ENCODE measurements at places on chromosomes 11 and 22.
A peak's percentile ranks its signal among the peaks of the same experiment; 100 is the strongest.

DNA sequence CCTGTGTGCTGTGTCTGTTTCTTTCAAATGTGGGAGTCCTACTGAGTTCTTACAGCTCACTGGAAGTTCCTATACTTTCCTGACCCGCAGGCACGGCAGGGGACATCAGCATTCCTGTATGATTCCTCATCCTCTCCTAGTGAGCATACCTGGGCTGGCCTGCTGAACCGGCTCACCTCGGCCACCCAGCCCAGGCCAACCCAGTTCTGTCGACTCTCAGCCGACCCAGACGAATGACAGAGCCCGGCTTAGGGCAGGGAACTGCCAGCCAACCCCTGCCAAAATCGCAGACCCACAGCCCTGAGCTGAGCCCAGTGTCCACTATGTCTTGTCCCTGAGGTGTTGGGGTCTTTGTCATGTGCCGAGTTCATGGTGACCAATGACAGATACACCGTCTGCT, 339.7 kb downstream of the BRD1 start:
- no peak for DNase-seq

DNA sequence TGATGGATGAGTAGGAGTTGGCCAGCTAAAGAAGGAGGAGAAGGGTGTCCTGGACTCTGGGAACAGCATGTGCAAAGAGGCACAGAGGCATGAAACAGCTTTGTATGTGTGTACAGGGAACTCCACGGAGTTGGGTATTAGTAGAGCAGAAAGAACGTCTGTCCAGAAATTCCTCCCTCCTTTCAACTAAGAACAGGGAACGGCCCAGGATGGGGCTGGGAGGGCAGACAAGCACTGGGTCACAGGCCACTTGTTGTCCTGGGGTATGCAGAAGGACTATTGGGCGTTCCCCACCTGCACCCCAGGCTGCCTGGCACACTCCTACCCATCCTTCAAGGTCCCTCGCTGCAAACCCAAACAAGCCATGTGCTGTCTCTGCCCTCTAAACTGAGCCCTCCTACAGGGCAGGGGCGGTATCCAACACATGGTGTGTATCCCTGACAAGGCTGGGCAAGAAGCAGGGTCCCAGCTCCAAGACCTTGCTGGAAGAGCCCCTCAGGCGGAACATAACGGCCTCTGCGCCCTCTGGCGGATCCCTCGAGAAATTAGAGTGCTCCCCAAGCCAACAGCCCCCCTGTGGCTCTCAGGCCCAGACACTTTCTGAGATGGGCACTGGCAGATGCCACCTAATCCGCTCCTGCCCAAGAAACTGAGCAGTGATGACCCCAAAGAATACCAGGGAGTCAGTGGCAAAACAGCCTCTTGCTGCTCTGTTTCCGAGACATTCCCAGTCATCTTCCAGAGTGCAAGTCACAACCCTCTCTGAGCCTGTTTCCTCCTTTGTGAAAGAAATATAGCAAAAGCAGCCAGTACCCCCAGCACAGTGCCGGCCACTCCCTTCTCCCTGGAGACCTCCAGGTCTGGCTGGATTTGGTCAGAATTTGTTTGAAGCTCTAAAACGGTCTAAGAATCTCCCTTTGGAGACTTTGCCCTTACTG, 1.6 kb upstream of the ELFN2 start:
- peak; percentile 56 for DNase-seq

GRCh38 chr11:95084509-95084908, 5.1 kb upstream of the ENDOD1 start:
- peak; percentile 76 for DNase-seq

GRCh38 chr22:47092896-47093311, 330.5 kb downstream of the TBC1D22A start:
- DNase-seq: peak; percentile 64

DNA sequence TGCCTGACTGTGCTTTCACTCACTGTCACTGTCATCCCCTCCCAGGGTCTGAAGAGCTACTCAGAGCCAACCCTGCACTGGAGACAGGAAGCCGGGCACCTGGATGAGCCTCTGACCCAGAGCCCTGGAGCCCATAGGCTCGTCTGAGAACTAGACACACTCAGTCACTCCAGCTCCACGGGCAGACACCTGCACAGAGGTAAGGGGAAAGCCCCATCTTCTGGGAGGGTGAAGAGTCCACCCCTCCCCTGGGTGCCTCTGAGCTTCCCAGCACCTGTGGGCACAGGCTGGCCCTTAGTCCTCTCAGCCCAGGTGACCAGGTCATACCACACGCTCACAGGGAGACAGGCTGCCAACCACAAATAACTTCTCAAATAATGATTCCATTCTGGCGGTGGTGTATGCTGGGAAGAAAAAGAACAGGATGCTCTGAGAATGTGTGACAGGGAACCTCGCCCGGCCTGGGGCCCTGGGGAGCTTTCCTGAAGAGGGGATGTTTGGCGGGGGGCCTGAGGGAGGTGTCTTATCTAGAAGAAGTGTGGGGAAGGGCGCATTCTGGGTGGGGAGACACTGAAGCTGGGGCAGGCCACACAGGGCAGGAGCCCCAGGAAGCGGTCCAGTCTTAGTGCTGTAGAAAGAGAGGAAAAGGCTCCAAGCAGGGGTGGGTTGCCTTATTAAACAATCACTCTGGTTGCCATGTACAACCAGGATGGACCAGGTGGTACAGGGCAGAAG, 5.3 kb downstream of the CCDC157 start:
- DNase-seq: no peak

- DNase-seq: no peak
Measured at GRCh38 chr11:61193596-61193995, 9.7 kb upstream of the PGA3 start.

- peak; percentile 33 for DNase-seq
Measured at GRCh38 chr11:103987629-103988594, 48.5 kb upstream of the DDI1 start.

- DNase-seq: no peak
Measured at GRCh38 chr11:95149651-95150364, 60.2 kb downstream of the ENDOD1 start.

DNA sequence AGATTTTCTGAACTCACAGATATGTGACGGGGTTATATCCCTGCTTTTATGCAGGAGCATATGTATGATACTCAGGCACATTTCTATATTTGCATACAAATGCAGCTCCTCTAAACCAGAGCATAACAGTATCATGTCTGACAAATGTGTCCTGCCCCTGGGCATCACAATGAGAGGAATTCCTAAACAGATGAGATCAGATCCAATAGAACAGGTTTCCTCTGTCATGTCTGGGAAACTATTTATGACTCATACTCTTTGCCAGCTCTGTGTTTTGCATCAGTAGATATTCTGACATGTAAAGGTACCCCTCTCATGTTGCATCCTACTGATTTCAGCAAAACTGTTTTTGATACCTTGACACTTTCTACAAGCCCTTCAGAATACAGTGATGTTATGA, 29.4 kb downstream of the SYT9 start:
- no peak for DNase-seq

DNA sequence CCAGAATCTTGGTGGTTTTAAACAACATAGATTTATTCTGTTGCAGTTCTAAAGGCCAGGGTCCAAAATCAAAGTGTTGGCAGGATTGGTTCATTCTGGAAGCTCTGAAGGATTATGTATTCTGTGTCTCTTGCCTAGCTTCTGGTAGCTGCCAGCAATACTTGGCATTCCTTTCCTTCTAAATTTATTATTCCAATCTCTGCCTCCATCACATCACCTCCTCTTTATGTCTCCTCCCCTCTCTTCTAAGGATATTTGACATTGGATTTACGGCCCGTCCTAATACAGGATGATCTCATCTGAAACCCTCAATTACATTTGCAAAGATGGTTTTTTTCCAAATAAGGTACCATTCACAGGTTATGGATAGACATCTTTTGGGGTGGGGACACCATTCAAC, 186.5 kb downstream of the SBF2 start:
- no peak for DNase-seq

DNA sequence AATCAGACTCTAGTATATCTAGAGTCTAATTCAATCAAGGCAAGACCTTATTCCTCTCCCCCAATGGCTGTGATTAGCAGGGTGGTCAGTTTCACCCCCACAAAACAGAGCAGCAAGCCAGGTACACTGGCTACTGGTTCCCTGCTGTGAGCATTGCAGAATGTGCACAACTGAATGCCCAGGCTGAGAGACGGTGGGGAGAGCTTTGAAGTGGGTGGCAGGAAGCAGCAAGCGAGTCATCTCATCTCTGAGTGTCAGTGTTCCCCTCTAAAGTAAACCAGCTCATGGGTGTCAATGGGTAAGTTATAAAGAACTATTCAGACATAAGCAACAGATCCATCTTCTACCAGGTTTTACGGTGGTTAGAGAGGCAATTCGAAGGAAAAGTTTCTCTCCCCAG, 37.6 kb downstream of the GAB4 start:
- DNase-seq: no peak

- DNase-seq: no peak
Measured at GRCh38 chr11:114106986-114107385, 47.5 kb downstream of the ZBTB16 start.

- DNase-seq: peak; percentile 5
Measured at GRCh38 chr22:45008751-45009605, 827 bp downstream of the PHF21B start.
